ENCODE measurements at places on chromosomes 3 and 15.

DNA sequence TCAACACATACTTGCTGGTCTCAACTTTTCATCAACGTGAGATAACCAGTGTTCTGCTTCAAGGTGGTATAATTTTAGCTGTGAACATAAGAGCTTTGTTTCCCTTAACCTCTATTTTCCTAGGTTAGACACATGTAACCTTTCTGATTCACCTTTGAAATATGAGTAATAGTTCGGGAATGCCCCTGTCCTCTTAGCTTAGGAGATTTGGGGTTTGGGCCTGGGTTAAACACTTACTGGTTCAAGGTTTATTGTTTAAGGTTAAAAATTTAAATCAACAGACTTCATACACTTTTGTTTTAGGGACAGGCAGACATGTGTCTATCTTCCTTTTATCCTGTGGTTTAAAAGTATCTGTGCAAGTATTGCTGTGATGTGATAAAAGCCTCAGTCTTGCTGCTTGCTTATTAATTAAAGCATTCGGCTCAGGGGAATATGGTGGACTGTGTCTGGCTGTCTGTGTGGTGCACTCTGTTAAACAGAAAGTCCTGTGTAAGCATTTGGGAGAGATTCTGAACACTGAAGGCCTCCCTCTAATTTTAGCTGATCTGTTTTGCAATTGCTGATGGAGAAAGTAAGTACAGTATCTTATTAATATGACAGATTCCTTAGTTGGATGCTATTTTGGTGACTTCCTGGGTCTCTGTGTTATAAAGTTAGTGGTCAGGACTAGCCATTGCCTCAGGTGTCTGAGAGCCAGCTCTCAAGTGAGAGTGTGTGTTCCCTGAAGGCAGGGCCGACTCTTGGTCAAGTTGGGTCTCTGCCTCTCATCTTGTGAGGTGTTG lies 81.8 kb downstream of the USP13 start:
- DNase-seq, result no peak

DNA sequence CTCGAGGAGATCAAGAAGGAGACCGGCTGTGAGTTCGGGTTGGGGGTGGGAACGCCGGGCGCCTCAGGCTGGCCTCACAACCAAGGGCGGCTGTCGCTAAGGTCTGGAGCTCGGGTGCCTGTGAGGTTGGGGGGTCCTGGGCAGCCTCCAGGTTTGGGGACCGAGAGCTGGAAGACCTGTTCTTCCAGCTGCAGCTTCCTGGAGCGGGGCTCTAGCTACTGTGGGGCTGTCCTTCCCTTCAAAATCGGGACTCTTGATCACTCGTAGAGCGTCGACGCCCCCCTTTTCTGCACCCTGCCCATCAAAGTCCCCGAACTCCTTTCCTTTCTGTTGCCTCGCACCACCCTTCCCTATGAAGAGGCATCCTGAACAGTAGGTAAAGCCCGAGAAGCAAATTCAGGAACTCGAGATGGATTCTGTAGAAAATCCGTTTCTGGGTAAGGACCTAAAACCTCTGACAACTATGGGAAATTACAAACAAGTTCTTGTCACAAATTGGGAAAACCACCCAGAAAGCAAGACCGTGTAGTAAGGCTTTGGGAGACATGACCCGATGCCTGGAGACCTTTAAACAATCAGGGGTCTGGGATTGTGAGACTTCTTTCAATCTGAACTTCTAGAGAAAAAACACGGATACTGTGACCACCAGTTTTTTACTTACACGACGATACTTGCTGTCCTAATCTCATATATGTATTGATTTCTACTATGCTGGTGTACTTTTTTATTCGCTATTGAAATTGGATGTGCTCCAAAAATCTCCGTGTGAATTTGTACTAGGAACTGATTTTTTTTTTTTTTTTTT lies 556 bp downstream of the CHP1 start:
- no peak for DNase-seq

GRCh38 chr3:67809370-67809935 lies 155.0 kb upstream of the SUCLG2 start:
- no peak for DNase-seq

DNA sequence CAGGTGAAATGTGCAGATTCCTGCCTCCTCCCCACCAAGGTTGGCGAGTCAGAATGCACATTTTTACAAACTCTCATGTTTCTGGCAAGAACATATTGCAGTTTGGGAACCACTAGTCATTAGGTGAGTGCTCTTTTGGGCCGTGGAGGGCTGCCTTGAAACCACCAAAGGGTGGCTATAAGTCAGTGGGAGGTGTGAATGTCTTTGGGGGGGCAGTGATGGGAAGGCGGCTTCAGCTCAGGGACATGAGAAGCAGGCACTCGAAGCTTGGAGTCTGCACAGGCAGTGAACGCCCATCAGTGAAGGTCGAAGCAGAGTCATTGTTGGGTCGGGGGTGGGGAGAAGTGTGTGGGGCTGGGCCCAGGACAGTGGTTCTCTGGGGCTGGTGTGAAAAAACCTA lies 1.1 kb downstream of the NOX5 start:
- no peak for DNase-seq

- DNase-seq, result no peak
These were observed 104.0 kb upstream of the SLC6A6 start for GRCh38 chr3:14298442-14298841.

- no peak for DNase-seq
These were observed 2.6 kb downstream of the CLDN18 start for GRCh38 chr3:138012526-138012925.

GRCh38 chr15:95051861-95052260 lies 820.5 kb downstream of the MCTP2 start:
- DNase-seq, result no peak

GRCh38 chr15:60854858-60855564 lies 374.1 kb downstream of the RORA start:
- no peak for DNase-seq

- no peak for DNase-seq
These were observed 765.1 kb downstream of the ROBO1 start for GRCh38 chr3:79002465-79003372.

DNA sequence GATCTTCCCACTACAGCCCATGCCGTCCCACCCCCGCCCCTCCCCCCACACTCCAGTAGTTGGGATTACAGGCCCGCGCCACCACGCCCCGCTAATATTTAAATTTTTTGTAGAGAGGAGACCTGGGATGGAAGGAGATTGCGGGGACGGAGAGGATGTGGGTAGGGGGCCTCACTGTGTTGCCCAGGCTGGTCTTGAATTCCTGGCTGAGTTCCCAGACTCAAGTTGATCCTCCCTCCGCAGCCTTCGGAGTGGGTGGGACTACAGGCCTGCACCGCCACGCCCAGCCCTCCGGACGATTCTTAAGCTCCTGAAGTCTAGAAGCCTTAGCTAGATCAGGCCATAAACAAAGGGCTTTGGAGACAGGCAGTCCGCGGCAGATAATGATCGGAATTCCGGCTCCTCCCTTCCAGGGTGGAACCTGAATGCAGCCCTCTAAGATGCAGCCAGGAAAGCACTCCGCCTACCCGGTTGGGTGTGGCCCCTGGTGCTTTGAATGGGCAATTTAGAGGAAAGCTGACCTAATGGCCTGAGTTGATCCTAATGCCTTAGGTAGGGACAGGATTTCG lies at the start of gene DPPA2:
Gene DPPA2 (minus strand): TSS at position 356 of the 569 bp plus-strand sequence. CDS start 1,975 bp downstream, outside the sequence.
- no peak for DNase-seq

- DNase-seq, result no peak
These were observed 153.9 kb downstream of the P3H2 start for GRCh38 chr3:189966843-189967242.

DNA sequence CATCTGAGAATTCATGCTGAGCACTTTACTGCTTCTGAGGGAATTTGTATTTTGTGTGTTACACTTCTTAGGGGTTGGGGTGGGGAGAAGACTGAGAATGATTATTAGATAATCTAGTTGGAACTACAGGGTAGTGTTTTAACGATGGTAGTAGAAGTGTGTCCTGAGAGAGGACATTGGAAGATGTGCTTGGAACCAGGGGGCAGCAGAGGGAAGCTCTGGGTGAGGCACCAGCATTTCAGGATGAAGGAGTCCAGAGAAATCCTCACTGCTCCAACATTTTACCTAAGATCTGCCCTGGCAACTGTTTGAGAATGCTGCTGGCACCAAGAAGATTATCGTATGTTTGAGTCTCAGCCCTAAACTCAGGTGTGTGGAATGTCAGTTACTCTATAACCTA lies 145.5 kb downstream of the SQOR start:
- no peak for DNase-seq

DNA sequence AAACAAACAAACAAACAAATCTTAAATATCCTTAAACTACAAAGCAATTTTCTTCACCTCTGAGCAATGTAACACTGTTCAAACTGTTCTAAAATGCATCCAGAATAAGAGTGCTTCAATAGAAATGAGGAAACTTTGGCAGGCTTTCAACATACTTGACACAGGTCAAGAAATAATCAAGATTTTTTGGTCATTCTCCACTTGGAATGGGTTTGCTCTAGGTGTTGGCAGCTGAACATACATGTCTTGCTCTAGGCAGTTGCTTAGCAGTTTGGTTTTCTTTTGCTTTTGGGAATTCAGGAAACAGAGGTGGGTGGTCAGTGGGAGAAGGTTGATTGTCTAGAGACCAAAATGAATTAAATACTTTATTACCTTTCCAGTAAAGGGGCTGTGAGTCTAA lies 1.4 kb upstream of the LRRC3B start:
- no peak for DNase-seq

GRCh38 chr3:159761848-159762635 lies 226.6 kb upstream of the IL12A start:
- DNase-seq, result peak; percentile 47

DNA sequence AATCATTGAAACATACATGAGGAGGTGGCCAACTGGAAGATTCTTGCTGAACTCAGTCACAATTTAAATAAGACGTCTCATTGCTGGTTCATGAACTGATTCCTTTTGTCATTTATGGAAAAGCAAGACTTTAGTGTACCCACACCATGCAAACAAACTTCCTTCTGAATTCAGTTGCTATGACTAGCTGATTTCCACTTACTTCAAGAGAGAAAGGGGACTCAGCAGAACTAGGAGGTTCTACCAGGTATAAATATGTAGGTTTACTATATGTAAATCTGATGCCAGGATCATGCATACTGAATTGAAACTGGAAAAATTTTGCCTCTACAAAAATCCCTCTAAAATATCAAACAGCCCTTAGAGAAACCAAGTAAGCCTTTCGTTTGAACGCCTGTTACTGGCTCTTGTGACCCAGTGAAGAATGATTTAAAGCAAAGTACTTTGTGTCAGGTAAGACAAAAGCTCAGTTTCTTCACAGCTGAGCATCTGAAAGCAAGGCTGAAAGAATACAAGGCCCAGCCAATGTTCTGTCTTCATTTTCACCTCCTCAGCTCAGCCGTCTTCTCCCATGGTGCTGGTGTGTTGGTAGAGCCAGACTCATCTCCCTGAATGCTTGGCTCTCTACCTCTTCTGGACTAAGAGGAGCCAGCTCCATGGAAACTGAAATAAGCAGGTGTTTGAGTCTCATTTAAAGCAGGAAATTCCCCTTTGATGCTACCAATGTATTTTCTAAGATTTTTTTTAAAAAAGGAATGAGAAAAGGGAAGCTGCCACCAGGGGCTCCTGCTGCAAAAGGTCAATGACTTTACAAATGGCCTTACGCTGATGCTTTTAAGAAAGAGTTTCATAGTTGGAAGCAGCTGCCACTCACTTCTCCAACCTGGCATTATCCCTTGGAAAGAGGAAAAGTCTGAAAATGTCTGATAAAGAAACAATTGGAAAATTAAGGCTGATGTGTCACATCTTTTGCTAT lies 301.6 kb downstream of the EFHB start:
- DNase-seq, result no peak

- peak; percentile 10 for DNase-seq
These were observed 4.0 kb upstream of the DENND6A start for GRCh38 chr3:57696801-57697321.

- no peak for DNase-seq
These were observed 400.6 kb downstream of the ZBTB20 start for GRCh38 chr3:114746502-114746901.

- peak; percentile 90 for DNase-seq
These were observed 9.6 kb upstream of the SST start for GRCh38 chr3:187679638-187680396.

- DNase-seq, result no peak
These were observed 43.7 kb downstream of the STAG1 start for GRCh38 chr3:136708333-136708985.

DNA sequence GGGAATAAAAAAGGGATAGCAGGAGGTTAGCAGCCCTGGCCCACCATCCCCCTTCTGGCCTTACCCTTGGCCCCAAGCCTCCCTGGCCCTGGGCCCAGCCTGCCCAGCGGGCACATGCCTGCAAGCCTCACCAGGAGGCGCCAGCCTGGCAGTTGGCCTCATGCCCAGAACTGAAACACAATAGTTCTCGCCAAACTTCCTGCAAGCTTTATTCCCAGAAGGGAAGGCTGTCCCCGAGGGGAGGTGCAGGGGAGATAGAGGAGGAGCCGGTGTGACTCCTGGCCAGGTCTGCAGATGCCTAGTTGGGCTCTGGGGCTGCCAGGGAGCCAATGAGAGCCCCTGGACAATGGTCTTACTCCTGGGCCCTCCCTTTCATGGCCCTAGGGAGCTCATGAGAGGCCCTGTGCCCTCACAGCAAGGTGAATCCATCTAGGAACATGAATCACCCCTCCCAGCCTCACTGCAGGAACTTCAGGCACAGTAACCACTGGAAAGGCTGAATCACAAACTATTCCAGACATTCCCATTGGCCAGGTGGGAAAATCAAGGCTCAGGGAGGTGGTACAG lies 4.0 kb downstream of the CCDC33 start:
- DNase-seq, result peak; percentile 97

DNA sequence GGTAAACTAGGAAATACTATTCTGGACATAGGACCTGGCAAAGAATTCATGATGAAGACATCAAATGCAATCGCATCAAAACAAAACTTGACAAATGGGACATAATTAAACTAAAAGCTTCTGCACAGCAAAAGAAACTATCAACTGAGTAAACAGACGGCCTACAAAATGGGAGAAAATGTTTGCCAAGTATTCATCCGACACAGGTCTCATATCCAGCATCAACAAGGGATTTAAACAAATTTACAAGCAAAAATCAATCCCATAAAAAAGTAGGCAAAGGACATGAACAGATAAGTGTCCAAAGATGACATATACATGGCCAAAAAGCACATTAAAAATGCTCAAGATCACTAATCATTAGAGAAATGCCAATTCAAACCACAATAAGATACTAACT lies 1088.9 kb downstream of the NAALADL2 start:
- no peak for DNase-seq

- DNase-seq, result no peak
These were observed 13.7 kb upstream of the SERPINI2 start for GRCh38 chr3:167487556-167487955.

DNA sequence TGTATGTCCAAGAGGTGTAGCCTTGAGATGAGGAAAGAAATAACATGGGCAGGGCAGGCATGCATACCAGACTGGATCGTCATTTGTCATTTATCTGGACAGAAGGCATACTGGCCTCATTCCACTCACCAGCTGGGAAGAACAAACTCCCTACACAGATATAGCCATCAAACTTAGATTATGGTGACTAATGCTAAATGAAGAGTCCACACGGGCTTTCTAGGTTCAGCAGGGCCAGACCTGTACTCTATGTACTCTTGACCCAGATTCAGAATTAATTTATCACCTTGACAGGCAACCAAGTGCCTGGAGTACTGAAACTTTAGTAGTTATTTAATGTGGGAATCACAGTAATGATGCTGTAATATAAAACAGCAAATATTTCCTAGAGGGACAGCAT lies 164.3 kb upstream of the IL12A start:
- peak; percentile 70 for DNase-seq
